ENCODE measurements at places on chromosomes 1 and 21. TPM values are rescaled to one million over a fixed set of nuclear protein-coding genes. Genes with fewer than 3 reads are reported as not detected.

GRCh38 chr1:246709835-246710234 lies 14.4 kb upstream of the SCCPDH start:
- no peaks in the 10 kb centered on the region for H3K4me1 ChIP-seq
- H3K27ac ChIP-seq = no peak overlapping the region
- DNase-seq = no peak
- no peaks in the 10 kb centered on the region for H3K27me3 ChIP-seq
- H3K4me3 ChIP-seq = no peak overlapping the region

GRCh38 chr1:2926447-2927055 lies 94.7 kb upstream of the ACTRT2 start:
- peak; percentile 23 for DNase-seq
- H3K27me3 ChIP-seq = peaks cover 6% of the 10 kb centered on the region
- H3K4me1 ChIP-seq = peaks cover 35% of the 10 kb centered on the region
- no peak overlapping the region for H3K4me3 ChIP-seq
- no peaks in the 10 kb centered on the region for H3K36me3 ChIP-seq

Gene CC2D1B
- 35.0 TPM for polyA plus RNA-seq

GRCh38 chr1:6831366-6831765 lies 46.1 kb downstream of the CAMTA1 start:
- H3K4me3 ChIP-seq = no peak overlapping the region
- peaks cover 2% of the 10 kb centered on the region for H3K4me1 ChIP-seq
- H3K36me3 ChIP-seq = no peaks in the 10 kb centered on the region
- no peaks in the 10 kb centered on the region for H3K27me3 ChIP-seq
- no peak for DNase-seq

- H3K4me1 ChIP-seq = no peaks in the 10 kb centered on the region
- no peaks in the 10 kb centered on the region for H3K36me3 ChIP-seq
- H3K27me3 ChIP-seq = no peaks in the 10 kb centered on the region
These were observed 58.2 kb downstream of the ITSN1 start for GRCh38 chr21:33700491-33700890.

DNA sequence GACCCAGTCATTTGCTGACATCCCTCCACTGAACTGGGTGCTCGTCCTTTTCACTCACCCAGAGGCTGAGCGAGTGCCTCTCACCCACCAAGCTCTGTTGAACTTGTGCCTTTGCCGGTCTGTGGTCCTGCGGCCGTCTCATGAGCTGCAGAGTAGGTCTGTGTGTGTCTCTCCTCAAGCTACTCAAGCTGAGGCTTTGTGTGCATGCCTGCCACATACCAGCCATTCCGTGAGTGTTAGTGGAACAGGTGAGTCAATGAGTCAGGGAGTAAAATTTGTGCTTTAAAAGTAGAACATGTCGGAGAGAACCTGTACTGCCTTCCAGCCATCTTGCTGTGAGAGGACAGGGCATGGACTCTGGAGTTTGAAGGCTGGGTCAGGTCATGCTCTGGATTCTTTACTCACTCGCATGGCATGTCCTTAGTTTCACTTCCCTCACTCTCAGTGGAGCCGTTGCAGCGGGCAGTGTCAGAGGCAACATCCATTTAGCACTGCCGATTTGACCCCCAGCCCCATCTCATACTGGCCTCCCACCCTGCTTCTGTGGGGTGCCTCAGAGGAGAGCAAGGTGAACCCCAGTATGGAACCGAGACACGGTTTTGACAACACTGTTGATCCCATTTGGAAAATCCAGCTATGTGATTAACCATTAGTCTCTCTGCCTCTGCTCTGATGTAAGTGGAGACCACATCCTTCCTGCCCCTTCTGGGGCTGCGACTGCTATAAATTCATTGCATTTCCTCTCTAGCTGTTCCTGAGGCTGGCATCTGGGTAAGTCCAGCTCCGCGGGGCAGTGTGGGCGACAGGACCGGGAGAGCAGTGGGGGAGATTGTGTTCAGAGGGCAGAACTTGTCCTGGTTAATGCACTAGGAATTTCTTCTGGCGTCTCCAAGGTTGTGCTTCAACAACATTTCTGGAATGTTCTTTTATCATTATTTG lies at the start of gene NLRP3:
NLRP3 (plus strand) TSS at position 751 of the 939 bp plus-strand sequence. CDS start 2,628 bp downstream, outside the sequence.
- H3K27ac ChIP-seq = no peak within 1 kb of the TSS
- H3K36me3 ChIP-seq = no peaks in the 10 kb centered on the region
- no peak within 1 kb of the TSS for H3K4me3 ChIP-seq
- no peaks in the 10 kb centered on the region for H3K27me3 ChIP-seq

- H3K36me3 ChIP-seq = no peaks in the 10 kb centered on the region
- no peak within 1 kb of the TSS for H3K4me3 ChIP-seq
- H3K27ac ChIP-seq = no peak within 1 kb of the TSS
- peaks cover 21% of the 10 kb centered on the region for H3K4me1 ChIP-seq
These were observed at the start of gene CELA2B for GRCh38 chr1:15475752-15476314. Gene CELA2B (plus strand): TSS chr1:15476104. CDS start chr1:15476126, 22 bp downstream.

DNA sequence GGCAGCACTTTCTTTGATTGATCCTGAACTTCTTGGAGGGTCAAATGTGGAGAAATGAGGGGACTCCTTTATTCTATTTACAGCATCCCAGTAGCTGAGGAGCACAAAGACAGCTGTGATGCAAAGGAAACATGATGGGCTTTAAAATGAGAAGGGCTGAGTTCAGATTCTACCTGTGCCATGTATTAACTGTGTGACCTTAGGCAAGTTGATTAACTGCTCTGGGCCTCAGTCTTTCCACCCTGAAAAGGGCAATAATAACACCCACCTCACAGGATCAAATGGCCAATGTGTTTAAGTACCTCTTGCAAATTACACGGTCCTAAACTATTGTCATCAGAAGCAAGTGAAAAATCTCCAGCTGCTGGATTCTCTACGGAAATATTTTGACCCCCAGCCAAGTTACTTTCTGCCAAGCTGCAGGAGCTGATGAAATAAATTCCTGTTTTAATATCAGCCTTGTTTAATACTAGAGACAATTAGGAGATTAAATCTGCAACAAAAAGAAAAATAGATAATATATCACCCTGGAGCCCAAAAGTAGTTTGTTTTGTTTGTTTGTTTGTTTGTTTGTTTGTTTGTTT lies 15.7 kb downstream of the TMEM81 start:
- no peaks in the 10 kb centered on the region for H3K27me3 ChIP-seq
- H3K4me1 ChIP-seq = no peaks in the 10 kb centered on the region
- peak; percentile 73 for DNase-seq
- H3K4me3 ChIP-seq = no peak overlapping the region
- no peak overlapping the region for H3K27ac ChIP-seq
- H3K36me3 ChIP-seq = no peaks in the 10 kb centered on the region

- H3K4me1 ChIP-seq = no peaks in the 10 kb centered on the region
- H3K27me3 ChIP-seq = no peaks in the 10 kb centered on the region
- no peak overlapping the region for H3K27ac ChIP-seq
- peaks cover 3% of the 10 kb centered on the region for H3K36me3 ChIP-seq
- no peak for DNase-seq
These were observed 47.5 kb downstream of the HUNK start for GRCh38 chr21:31920275-31920674.

DNA sequence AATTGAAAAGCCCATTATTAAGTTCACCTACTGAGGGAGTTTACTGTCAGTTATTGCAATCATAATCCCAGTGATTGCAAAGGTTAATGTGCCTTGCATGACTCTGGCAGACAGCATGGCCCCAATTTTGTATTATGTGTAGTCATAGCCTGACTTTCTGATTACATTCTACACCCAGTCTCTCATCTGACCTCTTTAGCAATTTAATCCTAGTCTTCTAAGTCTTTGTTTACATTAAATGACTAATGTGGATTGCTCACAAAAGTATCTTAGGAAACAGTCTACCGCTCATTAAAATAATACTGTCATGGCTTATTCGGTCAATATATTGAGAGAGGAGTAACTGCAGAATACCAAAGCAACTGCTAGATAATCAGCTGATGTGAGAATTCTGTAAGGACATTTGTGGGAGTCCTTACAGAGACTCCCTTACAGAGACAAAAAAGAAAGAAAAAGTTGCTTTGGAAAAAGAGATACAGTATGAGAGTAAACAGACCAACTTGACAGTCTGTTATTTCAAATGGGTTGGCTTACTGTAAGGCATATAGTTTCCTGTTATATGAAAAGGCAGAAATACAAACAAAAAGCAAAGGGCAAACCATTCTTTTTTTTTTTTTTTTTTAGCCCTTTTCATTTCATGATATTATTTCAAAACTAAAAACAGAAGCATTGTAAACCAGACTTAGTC lies 42.8 kb downstream of the SMG7 start:
- no peak overlapping the region for H3K4me3 ChIP-seq
- H3K4me1 ChIP-seq = no peaks in the 10 kb centered on the region
- H3K27ac ChIP-seq = no peak overlapping the region
- peaks cover 7% of the 10 kb centered on the region for H3K36me3 ChIP-seq

Gene OR2T29
- polyA plus RNA-seq = not detected

Gene PSRC1
- polyA plus RNA-seq = 4.9 TPM

Gene RCOR3
- polyA plus RNA-seq = 16.6 TPM

Gene HPCA
- polyA plus RNA-seq = 0.19 TPM

Gene TRIM46
- polyA plus RNA-seq = 0.31 TPM

GRCh38 chr21:18913914-18914313 lies 510.3 kb upstream of the TMPRSS15 start:
- H3K27me3 ChIP-seq = no peaks in the 10 kb centered on the region
- DNase-seq = no peak
- H3K36me3 ChIP-seq = no peaks in the 10 kb centered on the region
- H3K27ac ChIP-seq = no peak overlapping the region
- H3K4me3 ChIP-seq = no peak overlapping the region

DNA sequence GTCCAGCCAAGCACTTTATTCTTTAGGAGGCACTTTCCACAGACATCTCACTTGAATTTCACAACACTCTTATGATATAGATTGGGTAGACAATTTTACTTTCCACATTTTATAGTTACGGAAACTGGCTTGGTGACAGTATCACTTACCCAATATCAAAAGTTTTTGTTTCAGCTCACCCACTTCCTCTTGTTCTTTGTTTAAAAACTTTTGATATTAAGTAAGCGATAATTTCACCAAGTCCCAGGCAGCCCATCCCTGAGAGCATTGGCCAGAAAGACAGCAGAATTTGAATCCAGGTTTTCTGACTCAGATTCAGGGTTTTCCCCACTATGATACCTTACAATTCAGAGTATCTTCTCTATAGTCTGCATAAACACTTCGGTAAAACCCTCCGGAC lies 60.0 kb downstream of the LRIG2 start:
- no peak overlapping the region for H3K4me3 ChIP-seq
- H3K36me3 ChIP-seq = no peaks in the 10 kb centered on the region
- H3K27ac ChIP-seq = no peak overlapping the region
- no peak for DNase-seq

GRCh38 chr1:150558761-150559655 lies 9.8 kb downstream of the ADAMTSL4 start:
- H3K4me3 ChIP-seq = no peak overlapping the region
- no peak overlapping the region for H3K27ac ChIP-seq
- no peaks in the 10 kb centered on the region for H3K36me3 ChIP-seq
- H3K27me3 ChIP-seq = no peaks in the 10 kb centered on the region

Gene PRDM16
- 5.0 TPM for polyA plus RNA-seq

- H3K4me1 ChIP-seq = peaks cover 28% of the 10 kb centered on the region
- peak; percentile 60 for DNase-seq
- no peaks in the 10 kb centered on the region for H3K36me3 ChIP-seq
These were observed 2.2 kb upstream of the USP24 start for GRCh38 chr1:55217226-55217986.

- H3K36me3 ChIP-seq = no peaks in the 10 kb centered on the region
- H3K27me3 ChIP-seq = no peaks in the 10 kb centered on the region
- H3K4me3 ChIP-seq = no peak overlapping the region
- no peak for DNase-seq
- no peaks in the 10 kb centered on the region for H3K4me1 ChIP-seq
- no peak overlapping the region for H3K27ac ChIP-seq
These were observed 65.4 kb downstream of the TIAM1 start for GRCh38 chr21:31278511-31279130.

GRCh38 chr1:110433803-110434202 lies 17.1 kb upstream of the PROK1 start:
- no peaks in the 10 kb centered on the region for H3K27me3 ChIP-seq
- H3K4me1 ChIP-seq = no peaks in the 10 kb centered on the region
- no peak overlapping the region for H3K4me3 ChIP-seq

GRCh38 chr1:47751996-47752451 lies 245.2 kb downstream of the TRABD2B start:
- H3K27ac ChIP-seq = no peak overlapping the region
- DNase-seq = peak; percentile 70
- no peak overlapping the region for H3K4me3 ChIP-seq
- H3K36me3 ChIP-seq = no peaks in the 10 kb centered on the region
- no peaks in the 10 kb centered on the region for H3K27me3 ChIP-seq

- H3K4me3 ChIP-seq = no peak overlapping the region
- H3K27me3 ChIP-seq = no peaks in the 10 kb centered on the region
- peaks cover 6% of the 10 kb centered on the region for H3K36me3 ChIP-seq
- H3K27ac ChIP-seq = no peak overlapping the region
- no peaks in the 10 kb centered on the region for H3K4me1 ChIP-seq
- no peak for DNase-seq
These were observed 22.0 kb downstream of the PRPF38A start for GRCh38 chr1:52426371-52426770.

DNA sequence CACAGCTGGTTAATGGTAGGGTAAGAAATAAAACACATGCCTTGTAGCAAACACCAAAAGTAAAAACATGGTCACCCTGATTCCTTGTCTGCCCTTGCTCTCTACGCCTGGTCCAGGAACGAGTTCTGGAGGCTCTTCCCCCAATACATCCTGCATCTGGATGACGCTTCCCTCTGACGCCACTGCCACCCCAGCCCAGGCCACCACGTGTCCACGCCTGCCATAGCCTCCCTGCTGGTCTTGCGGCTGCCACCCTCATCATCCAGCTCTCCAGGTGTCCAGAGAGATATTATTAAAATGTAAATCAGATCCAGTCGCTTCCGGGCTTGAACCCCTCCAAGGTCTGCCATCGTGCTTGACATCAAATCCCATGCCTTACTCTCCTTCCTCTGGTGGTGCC lies 39.3 kb downstream of the IGSF21 start:
- no peak for DNase-seq
- no peaks in the 10 kb centered on the region for H3K27me3 ChIP-seq
- H3K27ac ChIP-seq = no peak overlapping the region
- no peaks in the 10 kb centered on the region for H3K4me1 ChIP-seq

DNA sequence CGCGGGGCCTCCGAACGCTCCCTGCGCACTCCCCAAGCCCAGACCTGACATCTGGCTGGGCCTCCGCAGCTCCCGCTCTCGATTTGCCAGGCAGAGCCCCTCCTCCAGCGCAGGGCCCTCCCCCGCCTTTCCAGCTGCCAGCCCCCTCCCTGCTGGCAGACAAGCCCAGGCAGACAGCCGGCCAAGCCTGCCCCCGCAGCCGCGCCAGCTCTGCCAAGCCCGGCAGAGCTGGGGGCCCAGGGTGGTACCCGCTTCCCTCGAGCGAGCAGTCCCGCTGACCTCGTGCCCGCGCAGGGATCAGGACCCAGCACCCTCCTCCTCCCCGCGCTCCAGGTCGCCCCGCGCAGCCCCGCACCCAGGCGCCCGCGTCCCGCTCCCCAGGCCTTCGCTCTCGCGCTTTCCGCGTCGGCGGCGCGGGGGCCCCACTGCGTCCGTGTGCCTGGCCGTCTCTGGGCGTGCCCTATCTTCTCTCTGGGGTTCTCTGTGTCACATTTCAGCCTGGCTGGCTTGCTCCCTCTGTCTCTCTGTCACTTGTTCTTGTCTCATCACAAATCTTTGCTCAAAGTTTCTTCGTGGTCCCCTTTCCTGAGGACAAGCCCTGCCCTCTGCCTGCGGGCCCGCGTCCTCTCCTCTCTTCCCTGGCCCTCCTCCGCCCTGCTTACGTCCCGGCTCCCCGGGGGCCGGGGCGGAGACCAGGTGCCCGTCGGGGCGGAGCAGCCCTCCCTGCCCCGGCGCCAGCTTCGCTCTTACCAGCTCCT lies 580 bp downstream of the INKA2 start:
- peak overlapping the region; percentile 50 for H3K4me3 ChIP-seq
- H3K27ac ChIP-seq = peak overlapping the region; percentile 93
- peaks cover 11% of the 10 kb centered on the region for H3K27me3 ChIP-seq
- H3K36me3 ChIP-seq = no peaks in the 10 kb centered on the region
- peak; percentile 71 for DNase-seq

Gene DNTTIP2
- polyA plus RNA-seq = 36.6 TPM
